ENCODE measurements at places on chromosomes 4 and X.

DNA sequence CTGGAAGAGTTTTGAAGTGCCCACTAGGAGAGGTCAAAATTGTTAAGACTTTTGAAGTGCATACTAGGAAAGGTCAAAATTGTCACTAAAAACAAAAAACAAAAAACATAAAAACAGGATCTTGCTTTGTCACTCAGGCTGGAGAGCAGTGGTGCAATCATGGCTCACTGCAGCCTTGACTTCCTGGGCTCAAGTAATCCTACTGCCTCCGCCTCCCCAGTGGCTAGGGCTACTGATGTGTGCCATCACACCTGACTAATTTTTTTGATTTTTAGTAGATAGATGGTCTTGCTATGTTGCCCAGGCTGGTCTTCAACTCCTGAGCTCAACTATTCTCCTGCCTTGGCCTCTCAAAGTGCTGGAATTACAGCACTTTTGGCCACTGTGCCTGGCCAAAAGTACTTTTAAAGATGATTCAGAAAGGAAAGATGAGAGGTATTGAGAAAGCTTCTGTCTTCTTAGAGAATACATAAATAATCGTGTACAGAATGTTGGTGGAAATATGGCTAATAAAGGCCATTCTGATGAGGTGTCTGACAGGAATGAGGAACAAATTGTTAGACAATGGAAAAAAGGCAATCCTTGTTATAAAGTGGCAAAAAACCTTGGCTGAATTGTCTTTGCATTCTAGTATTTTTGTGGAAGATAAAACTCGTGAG is 43.3 kb upstream of the STX18 start:
- no peak for DNase-seq

DNA sequence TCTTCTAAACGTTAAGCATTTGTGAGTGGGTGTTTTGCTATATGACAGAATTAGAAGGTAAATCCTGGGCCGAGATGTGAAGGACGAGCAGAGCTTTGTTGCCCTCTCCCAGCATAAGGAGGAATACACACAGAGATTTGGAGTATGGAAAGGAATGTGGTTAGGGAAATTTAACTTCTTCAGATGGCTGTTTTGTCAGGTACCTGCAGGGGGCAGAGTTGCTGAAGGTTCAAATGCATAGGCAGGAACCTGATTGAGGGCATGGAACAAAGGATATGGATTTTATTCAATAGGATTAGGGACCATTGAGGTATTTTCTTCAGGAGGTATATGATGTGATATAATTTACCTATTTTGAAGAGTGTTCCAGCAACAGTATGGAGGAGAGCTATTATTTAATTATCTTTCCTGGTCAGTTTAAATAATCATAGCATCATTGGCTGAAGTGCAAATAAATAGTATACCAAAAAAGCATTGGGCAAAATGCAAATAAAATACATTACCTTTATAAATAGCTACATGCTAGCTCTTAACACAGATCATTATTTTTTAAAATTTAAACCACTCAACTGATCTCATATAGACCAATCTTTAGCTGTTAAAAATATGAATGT is 143.6 kb downstream of the SLIT2 start:
- peak; percentile 81 for DNase-seq

DNA sequence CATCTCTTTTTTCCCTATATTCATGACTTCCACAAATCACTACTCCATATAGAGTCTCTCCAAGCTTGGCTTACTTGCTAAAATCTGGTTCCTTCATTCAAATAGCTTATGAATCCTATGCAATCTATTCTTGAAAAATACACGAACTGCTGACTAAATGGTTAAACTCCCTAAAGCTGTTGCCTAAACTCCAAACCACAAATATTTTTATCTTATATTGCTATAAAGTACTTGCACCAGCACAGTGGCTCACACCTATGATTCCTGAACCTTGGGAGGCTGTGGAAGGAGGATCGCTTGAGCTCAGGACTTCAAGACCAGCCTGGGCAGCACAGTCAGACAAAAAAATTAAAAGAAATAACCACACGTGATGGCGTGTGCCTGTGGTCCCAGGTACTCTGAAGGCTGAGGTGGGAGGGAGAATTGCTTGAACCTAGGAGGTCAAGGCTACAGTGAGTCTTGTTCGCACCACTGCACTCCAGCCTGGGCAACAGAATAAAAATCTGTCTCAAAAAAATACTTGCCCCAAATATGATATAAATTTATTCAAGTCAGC is 2.2 kb downstream of the FBXO8 start:
- no peak for DNase-seq

- no peak for DNase-seq
Measured at GRCh38 chrX:50469206-50469605, 1.4 kb downstream of the DGKK start.

- no peak for DNase-seq
Measured at GRCh38 chr4:158129694-158130093, 43.1 kb downstream of the GASK1B start.

DNA sequence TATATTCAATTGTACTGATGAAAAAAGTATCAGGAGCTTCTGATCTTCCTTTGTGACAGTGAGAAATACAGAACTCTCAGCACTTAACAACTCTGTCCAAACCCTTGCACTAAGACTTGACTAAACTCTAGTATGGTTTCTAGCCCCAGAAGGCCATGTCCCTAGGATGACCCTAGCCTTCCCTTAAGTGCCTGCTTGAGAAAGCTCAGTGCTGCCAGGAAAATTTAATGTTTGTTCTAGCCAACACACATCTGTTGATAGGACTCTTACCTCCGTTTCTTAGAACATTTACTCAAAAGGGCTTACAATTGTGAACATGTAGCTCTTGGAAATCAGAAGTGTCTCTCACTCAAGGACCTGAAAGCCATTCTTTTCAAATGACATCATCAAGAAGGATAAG is 1055.2 kb upstream of the FTHL17 start:
- DNase-seq: no peak

GRCh38 chr4:18935659-18936345 is 914.2 kb upstream of the LCORL start:
- DNase-seq: no peak

DNA sequence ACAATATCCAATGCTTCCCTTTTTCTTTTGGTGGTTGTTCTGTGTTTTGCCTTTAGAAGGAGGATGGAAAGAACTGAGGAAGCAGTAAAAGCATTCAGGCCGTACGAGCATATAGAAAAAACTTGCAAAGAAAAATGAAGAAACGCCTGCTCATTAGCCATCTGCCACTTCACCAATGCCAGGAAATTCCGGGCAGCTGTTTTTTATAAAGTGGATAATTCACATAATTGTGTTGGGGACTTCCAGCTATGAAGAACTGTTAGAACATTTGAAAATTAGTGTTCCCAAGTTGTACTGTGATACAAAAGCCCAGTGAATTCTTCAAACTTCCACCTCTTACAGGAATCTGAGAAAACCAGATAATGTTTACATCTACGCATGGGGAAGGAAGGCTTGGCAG is 11.7 kb downstream of the RELL1 start:
- DNase-seq: no peak

GRCh38 chr4:67687636-67688035 is 13.3 kb downstream of the UBA6 start:
- no peak for DNase-seq
